ENCODE measurements at places on chromosomes 4 and X. TPM values are rescaled to one million over a fixed set of nuclear protein-coding genes. Genes with fewer than 3 reads are reported as not detected.

Gene ATP2B3
- not detected for total RNA-seq

Gene SSX3
- not detected for total RNA-seq

GRCh38 chr4:185921583-185922555 is 109.9 kb upstream of the SORBS2 start:
- H3K4me3 ChIP-seq: peak overlapping the region; percentile 27
- H3K36me3 ChIP-seq: no peaks in the 10 kb centered on the region
- DNase-seq: peak; percentile 23
- no peak overlapping the region for H3K27ac ChIP-seq
- no peaks in the 10 kb centered on the region for H3K27me3 ChIP-seq

GRCh38 chrX:69142788-69143469 is 22.3 kb downstream of the PJA1 start:
- H3K27me3 ChIP-seq: peaks cover 22% of the 10 kb centered on the region
- DNase-seq: peak; percentile 18
- no peak overlapping the region for H3K4me3 ChIP-seq
- no peak overlapping the region for H3K27ac ChIP-seq

- peaks cover 7% of the 10 kb centered on the region for H3K27me3 ChIP-seq
- peak; percentile 49 for DNase-seq
- peaks cover 25% of the 10 kb centered on the region for H3K4me1 ChIP-seq
- no peaks in the 10 kb centered on the region for H3K36me3 ChIP-seq
These were observed 18.4 kb upstream of the ZNF41 start for GRCh38 chrX:47501226-47502074.

Gene BMPR1B
- total RNA-seq: 7.1 TPM

DNA sequence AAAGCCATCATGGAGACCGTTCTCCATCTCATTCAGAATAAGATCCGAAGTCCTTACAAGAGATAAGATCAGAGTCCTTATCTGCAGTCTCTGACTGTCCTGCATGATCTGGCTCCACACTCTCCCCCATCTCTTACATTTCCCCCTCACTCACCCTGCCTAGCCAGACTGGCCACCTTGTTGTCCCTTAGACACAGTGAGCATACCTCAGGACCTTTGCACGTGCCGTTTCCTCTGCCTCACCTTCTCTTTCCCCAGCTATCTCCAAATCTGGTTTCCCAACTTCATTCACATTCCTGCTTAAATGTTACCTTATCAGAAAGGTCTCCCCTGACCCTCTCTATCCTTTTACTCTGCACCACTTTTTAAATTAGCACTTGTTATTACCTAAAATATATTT is 44.0 kb downstream of the KLHL5 start:
- no peak for DNase-seq
- no peak overlapping the region for H3K27ac ChIP-seq
- peaks cover 15% of the 10 kb centered on the region for H3K36me3 ChIP-seq
- H3K27me3 ChIP-seq: no peaks in the 10 kb centered on the region

- DNase-seq: no peak
- no peaks in the 10 kb centered on the region for H3K36me3 ChIP-seq
- no peaks in the 10 kb centered on the region for H3K27me3 ChIP-seq
- no peak overlapping the region for H3K27ac ChIP-seq
These were observed 166.1 kb downstream of the CCSER1 start for GRCh38 chr4:90293320-90293719.
